ENCODE measurements at places on chromosomes 2 and 18.

DNA sequence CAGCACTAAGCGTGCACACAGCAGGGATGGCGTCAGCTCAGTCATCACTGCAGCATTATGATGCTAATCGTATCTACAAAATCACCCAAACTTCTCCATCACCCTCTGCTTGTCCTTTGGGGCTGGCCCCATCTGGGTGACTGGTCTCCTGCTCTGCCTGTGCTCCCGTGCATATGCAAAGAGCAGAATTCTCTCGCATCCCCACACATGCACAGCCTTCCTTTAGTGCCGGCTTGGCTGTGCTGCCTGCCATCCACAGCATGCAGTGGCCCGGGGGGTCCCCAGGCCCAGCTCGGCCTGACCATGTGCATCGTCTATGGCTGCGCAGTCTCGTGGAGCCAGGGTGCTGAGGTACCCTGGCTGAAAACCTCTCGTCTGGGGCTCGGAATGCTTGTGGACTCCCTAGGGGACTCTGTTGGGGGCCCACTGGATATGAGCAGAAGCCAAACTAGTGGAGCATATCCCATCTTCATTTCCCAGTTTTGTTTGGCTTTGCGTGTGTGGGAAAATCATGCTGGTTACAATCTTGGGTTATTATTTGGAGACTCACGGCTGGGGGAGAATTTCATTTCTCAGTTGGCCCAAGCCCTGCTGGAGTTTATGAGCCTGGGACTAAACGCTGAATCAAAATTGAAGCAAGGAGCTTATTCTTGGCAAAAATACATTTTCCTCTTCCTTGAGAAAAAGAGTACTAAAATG, 70.9 kb upstream of the HS6ST1 start:
- no peak for DNase-seq

- no peak for DNase-seq
These were observed 65.9 kb downstream of the PHLPP1 start for GRCh38 chr18:62781262-62781661.

DNA sequence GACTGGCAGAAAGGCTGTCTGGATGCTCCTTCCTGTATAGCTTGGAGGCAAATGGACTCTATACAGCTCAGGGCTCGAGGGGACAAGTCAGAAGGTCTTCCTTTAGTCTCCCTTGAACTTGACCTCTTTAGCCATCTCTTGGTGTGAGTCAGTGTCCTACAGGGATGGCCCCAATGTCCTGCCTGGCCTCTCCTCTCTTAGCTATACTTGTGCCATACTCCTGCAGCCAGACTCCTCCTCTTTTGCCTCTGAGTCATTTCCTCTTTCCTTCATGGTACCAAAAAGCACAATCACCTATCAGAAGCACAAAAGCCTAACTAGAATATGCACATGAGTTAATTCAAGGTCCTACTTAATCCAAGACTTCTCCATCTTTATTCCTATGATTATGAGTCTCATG, 112.7 kb downstream of the XRCC5 start:
- DNase-seq: no peak

DNA sequence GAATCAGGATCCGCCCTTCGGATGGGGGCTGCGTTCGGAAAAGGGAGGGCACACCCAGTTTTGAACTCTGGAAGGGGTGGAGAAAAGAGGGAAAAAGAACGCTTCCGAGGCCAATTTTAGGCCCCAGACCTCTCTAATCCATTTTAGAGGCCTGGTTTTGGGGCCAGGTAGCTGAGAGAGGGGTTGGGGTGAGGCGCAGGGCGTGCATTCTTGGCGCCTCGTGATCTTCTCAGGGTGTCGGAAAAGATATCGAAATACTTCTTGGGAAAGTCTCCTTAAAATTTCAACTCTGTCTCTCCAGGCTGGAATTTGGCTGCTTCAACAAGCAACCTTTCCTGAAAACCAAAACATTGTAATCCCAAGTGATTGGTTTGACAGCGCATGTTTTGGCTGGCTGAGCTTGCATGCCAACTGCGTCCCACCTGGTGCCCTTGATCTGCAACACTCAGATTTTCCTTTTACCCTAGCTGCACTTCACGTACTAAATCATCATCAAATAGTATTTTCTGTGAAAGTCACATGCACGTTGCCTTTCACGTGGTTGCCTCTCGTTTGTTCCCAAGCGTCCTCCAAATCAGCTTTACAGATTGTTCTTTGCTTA, 864 bp upstream of the XPO1 start:
- no peak for DNase-seq

DNA sequence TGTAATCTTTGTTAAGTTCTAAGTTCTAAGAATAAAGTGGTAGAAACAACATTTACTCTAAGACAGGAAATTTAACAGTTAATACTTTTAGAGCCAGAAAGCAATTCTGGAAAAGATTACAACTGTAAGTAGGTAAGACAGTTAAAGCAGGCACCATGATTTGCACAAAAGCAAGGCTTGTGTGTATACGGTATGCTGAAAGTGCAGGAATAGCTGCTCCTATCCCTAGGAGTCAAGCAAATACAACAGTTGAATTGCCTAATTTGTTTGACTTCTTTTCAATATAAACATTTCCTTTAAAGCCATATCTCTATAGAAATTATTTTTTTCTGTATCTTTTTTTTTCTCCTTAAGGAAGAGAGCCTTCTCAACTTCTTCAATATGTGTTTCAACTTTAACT, 116.4 kb downstream of the KCNJ3 start:
- DNase-seq: no peak

DNA sequence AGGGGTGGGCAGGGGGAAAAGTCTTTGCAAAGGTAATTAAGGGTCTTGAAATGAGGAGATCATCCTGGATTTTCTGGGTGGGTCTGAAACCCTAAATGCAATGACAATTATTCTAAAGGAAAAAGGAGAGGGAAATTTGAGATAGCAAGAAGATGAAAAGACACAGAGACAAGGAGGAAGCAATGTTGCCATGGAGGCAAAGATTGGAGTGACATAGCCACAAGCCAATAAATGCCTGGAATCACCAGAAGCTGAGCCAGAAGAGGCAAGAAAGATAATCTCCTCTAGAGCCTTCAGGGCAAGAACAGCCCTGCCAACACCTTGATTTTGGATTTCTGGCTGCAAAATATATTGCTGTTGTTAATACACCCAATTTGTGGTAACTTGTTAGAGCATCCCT, 1246.3 kb upstream of the PIK3C3 start:
- DNase-seq: no peak

DNA sequence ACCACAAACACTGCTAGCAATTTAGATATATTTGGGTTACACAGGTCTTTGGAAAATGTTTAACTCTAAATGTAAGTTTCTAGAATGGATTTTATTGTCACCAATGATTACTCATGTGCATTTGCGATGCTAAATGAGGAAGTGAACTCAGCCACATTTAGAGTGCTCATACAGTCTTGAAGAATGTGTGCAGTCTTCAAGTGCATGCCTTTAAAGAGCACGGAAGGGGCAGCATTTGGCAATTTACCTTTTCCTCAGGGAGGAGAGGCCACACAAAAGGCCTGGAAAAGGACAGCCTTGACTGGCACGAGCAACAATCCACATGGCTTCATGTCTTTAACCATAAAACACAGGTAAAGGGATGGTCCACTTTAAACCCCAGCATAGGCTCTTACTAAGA, 78.5 kb upstream of the STK17B start:
- DNase-seq: no peak

- DNase-seq: no peak
These were observed 42.2 kb downstream of the METTL4 start for GRCh38 chr18:2529154-2529553.

DNA sequence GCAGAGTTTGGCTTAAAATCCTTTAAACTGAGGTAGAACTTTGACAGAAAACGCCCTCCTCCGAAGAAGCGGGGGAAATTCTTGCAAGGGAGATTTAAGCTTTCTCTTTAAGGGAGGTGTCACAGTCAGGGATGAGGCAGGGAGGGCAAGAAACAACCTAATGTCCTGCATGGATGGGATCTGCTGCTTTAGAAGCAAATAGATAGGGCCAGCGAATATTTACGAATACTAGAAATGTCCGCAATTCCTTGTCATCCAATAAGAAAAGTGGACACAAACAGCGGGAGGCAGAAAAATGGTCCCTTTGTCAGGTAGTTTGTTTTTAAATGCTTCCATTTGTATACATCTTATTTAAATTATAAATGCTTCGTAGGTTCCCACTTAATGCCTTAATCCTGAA, 12.0 kb downstream of the MEIS1 start:
- no peak for DNase-seq

DNA sequence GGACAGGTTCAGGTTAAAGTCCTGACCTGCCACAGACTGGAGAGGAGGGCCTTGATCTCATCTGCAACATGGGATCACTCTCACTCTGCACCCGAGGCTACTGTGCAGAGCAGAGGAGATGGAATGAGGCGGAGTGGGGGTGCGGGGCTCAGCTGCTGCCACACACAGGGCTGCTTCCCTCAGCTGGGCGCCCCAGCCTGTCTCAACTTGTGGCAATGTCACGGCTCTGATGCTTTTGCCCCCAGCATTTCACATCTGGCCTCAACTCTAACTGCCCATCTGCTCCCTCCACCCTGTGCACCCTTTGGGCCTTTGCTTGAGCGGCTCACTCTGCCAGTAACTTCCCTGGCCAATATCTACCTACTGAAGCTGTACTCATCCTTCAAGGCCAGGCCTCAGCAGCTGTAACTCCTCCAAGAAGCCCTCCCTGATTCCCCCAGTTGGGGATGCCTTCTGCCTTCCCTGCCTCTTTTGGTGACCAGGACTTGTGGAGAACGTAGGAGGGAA, 70.3 kb downstream of the POLR1A start:
- no peak for DNase-seq

- no peak for DNase-seq
These were observed 74.0 kb downstream of the IL1R2 start for GRCh38 chr2:102065675-102066252.

GRCh38 chr2:167133614-167134013, 245.3 kb downstream of the XIRP2 start:
- no peak for DNase-seq

- no peak for DNase-seq
These were observed 14.1 kb upstream of the GMPPA start for GRCh38 chr2:219484343-219485200.

DNA sequence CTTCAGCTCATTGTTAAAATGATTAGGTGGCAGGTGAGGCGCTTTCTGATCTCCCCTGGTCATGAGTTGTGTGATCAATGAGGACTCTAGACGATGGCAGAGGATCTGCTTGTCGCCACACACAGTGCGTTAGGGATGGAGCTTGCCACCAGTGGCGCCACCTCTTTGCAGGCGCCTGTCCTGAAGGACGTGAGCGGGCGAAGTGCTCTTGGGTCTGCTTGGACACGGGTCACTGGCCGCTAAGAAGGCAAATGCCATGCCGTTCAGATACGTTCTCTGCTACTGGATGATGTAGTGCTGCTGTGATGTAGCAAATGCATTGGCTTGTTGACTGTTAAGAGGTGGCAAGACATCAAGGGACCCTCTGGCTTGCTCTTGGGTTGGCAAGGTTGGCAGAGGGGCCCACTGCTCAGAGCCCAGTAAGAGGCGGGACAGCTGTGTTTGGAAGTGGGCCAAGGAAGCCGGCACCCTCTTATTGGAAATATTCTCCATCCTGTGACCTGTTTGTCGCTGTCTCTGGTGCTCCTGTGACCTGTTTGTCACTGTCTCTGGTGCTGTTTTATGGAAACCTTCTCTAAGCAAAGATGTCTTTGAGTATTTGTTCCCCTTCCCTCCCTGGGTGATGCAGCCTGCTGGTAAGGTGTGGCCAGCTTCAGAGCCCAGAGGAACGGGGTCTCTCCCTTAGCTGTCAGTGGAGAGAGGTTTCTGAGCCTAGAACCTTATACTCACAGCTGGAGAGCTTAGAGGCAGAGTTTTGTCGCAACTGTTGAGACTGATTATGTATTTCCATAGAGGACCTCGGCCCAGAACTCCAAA, 14.6 kb downstream of the LDLRAD4 start:
- DNase-seq: no peak

DNA sequence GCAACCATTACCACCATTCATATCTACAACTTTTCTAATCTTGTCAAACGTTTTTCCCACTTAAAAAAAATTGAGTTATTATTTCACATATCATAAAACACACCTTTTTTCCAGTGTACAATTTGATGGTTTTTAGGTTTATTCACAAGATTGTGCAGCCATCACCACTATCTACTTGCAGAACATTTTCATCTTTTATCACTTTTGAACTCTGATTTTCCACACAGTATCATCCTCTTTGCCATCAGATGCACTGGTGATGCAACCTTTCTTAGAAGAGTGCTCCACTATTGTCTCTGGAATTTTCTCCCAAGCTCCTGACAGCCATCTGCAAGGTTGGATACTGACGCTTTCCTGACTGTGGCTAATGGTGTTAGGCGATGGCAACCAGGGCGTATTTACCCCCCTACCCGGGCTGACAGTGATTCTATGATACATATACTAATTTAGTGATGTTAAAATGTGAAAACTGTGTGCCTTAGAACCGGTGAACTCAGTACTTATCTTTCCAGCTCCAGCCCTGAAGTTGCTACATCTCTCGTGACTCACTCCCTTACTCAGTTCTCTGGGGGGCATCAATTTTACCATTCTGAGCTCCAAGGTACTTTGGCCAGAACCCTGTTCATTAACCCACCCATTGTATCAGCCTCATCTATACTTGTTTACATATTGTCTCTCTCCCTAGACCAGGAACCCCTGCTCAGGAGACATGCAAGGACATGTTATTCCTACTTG, 105.4 kb upstream of the SPRED2 start:
- no peak for DNase-seq

DNA sequence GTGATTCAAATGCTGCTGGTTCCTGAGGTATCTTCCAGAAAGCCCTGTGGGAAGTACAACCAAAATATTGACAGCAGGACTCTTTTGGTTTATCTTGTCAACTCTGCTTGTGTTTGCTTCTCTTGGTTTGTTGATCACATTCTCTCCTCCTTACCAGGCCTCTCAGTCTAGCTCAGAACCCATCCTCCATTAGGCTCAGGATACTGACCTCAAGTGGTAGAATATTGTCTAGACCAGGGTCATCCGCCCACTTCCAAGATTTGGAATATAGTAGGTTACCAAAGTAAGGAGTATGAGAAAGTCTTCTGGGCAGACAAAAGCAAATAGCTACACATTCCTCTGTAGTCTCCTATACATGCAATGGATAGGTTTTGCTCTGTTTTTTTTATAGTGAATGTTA, 56.6 kb downstream of the XIRP2 start:
- no peak for DNase-seq

- DNase-seq: no peak
These were observed 215.4 kb downstream of the AGAP1 start for GRCh38 chr2:235709124-235709813.

- no peak for DNase-seq
These were observed 23.7 kb upstream of the MYO5B start for GRCh38 chr18:50218432-50219197.

- no peak for DNase-seq
These were observed 32.2 kb downstream of the DGKD start for GRCh38 chr2:233386382-233387041.
